ENCODE measurements at places on chromosomes 12 and 14.

- ATAC-seq: no peak
Measured at GRCh38 chr14:99030454-99030853, 241.5 kb downstream of the BCL11B start.

DNA sequence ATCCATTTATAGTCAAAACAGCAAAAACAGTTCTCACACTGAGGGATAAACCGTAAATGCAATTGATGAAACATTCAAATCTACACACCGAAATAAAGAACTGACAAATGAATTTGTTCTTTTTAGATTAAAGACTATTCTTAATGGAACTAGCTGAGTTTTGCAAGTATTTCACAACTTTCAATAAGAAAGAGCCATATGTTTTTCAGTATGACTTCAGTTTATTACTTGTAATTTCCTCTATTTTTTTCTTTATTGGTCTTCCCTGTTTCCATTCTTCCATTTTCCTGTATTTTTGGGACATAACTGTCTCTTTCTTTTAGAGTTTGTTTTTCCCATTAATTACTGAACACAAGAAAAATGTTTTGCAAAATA is 4.3 kb downstream of the BCAT1 start:
- ATAC-seq: no peak

DNA sequence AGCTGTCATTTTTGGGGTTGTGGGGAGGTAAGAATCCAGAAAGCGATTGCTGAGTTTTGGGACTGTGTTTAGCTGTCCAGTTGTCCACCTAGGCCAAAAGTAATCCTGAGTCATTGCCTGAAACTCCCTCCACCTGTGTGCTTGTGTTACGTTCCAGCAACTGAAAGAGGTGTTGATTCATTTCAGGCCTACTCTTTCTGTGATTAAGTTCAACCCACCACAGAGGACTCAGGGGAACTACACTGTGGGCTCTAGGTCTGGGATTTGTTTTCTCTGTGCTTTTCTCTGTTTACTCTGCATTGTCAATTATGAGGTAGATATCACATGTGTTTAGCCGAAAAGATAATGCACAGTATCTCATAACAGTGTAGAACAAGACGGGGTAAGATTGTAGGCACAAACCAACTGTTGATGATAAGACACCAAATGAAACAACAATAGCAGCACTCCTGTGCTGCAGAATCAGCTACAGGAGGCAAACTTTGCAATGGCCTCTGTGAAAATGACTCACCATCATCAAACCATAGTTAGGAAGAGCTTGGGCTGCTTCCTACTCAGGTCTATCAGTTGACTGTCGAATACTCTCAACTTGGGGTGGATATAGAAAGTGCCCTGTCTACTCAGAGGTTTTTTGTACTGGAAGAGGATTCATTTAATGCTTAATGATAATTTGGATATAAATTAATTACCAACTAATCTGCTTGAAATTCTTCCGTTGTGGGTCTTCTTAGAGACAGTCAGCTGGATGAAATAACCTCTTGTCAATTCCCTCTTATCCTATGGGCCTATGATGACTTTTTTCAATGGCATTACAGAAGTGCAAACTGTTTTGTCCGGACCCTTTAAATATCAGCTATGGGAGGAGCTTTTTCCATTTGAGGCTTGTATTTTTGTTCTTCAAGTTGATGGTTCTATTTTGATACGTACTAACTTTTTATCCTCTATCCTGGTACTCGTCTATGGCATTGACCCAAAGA is 385.9 kb downstream of the BMP4 start:
- ATAC-seq: no peak

DNA sequence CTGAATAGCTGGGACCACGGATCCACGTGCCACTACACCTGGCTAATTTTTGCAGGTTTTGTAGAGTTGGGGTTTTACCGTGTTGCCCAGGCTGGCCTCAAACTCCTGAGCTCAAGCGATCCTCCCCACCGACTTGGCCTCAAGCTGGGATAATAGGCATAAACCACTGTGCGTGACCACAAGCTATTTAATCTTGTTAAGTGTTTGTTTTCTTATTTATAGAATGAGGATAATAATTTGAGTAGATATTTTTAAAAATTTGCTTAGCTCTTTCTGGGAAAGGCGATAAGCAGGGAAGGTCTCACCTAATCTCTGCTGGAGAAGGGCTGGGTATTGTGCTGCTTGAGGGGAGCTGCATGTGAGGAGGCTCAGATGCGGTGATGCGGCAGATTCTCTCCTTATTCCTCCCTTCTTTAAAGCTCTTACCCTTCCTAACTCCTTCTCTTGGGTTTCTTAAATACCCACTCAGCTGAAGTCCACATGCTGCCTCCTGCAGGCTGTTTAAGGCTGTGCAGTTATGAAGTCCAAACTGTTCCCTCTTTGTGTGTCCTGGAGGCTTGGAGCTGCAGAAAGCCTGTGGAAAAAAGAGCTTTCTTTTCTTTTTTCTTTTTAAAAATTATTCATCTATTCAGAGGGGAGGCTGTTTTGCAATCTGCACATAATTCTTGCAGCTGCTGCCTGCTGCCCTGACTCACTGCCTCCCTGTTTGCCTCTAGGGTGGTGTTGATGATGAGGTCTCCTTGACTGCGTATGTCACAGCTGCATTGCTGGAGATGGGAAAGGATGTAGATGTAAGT is 37.9 kb downstream of the A2ML1 start:
- ATAC-seq: peak; percentile 46

DNA sequence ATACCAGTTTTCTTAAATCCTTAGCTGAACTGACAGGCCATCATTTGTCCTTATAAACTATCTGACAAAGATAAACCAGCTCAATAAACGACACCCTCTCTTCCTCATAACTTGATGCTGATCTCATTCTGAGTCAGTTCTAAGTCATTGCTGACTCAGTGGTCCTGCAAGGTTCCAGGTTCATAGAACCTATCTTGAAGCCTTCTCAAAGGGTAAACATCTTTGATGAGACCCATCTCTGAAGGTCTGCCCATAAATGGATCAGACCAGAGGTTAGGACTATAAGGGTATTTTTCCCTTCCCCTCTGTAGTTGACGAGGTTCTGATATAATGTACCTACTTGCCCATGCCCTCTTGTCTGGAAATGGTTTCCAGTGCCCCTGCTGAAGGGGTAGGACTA is 11.9 kb downstream of the NAA25 start:
- peak; percentile 89 for ATAC-seq

All from esophagus mucosa (tissue), 1 donor.